ENCODE measurements at places on chromosomes 12 and 14.

- no peak for DNase-seq
Observed at GRCh38 chr12:118237052-118237665, 101.2 kb downstream of the PEBP1 start.

GRCh38 chr12:71896205-71896882 lies 42.3 kb upstream of the TPH2 start:
- no peak for DNase-seq

DNA sequence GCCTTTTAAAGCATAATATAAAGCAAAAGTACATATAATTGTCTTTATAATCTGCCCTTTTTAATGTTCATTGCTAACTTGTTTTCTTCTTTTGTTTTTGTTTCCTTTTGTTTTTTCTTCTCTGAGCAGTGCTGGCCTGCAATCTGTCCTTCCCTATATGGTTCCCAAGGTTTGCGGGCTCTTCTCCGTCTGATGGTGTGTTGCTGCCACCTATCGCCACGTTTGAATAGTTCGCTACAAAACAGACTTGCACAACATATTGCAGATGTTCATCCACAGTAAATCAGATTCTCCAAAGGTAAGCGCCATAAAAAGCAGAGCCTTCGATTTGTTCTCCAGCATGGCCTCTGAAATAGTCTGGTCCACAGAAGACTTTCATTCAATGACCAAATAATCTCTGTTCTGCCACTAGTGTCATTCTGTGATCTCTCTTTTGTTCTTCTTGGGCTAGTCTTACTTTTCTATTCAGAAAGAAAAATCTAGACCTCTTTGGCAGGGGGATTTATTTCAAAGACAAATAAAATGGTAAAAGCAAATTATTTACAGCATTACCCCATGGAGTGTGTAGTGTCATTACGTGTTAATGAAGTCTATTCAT lies 33.5 kb downstream of the C12orf50 start:
- peak; percentile 80 for DNase-seq

DNA sequence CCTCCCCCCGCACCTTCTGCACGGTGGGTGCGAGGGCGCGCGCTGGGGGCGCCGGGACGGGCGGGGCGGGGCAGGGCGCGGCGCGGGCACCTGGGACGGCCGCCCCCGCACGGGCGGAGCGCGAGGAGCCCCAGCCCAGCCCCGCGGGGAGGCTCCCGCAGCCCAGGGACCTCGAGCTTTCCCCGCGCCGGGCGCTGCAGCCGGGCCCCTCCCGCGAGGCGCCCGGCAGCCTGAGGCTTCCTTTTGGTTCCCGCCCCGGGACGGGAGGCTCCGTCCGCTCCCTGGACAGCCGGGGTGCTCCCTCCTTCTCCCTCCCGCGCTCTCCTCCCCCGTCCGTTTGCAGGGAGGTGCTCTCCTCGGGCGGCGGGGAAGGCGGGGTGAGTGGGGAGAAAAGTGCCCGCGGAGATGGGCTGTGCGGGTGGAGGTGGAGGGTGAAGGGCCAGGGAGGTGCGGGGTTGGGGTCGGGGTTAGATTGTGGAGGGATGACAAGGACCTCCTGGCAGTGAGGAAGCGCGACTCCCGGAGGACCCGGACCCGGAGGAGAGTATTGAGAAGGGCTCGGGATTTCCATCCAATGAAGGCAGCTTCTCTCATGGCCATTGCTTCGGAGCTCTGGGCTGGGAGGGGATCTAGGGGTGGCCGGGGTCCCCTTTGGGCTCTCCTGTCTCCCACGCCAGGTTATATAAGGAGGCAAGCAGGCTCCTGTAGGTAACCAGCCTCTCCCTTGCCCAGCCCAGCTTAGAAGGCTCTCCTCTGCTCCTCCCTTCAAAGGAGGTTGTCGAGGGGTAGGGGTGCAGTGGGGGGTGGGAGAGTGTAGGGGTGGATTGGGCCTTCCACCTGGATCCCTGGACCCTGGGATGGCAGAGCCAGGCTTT lies 645 bp downstream of the JDP2 start:
- DNase-seq, result no peak

- DNase-seq, result no peak
Observed at GRCh38 chr14:105019861-105020814, 745 bp downstream of the CDCA4 start.

GRCh38 chr12:132020292-132020691 lies 70.5 kb downstream of the EP400 start:
- DNase-seq, result no peak

GRCh38 chr12:47551426-47551851 lies 154.4 kb downstream of the RPAP3 start:
- DNase-seq, result no peak

GRCh38 chr14:103480595-103480994 lies 42.0 kb downstream of the CKB start:
- DNase-seq, result no peak

- DNase-seq, result no peak
Observed at GRCh38 chr12:89935850-89936249, 227.2 kb upstream of the ATP2B1 start.

DNA sequence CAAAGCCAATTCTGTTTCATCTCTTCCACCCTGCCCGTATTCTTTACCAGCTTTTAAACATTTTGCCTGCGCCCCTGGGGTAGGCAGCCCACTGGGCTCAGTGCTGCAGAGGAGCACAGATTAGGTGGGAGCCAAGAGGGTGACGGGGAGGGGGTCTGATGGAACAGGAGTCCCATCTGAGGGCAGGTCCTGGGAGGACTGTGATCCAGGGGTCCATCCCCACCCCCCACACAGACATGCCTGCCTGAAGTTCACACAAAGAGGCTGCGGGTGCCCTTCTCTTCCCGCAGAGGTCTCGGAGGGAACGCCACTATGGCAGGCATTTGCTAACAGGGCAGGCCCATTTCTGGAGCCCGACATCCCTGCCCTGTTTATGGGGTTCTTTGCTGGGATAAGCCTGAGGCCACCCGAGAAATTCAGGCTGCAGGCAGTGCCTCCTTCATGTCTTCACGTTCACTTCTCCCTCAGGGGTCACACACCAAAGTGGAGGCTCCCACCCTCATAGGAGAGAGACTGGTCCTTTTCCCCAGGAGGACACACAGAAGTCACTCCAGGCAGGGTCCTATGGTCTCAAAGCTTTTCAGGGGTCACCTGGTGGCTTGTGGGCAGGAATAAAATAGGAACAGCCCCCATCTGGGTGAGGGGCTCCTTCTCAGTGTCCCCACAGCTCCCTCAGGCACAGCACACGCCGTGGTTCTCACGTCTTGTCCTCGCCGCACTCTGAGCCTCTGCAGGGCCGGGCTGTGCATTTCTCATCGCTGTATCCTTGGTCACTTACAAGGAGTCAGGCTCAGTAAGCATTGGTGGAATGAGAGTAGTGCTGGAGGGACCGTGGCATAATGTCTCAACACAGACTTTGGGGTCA lies 12.9 kb downstream of the VASH1 start:
- peak; percentile 24 for DNase-seq

GRCh38 chr12:125187780-125188741 lies 122.8 kb downstream of the AACS start:
- peak; percentile 84 for DNase-seq

DNA sequence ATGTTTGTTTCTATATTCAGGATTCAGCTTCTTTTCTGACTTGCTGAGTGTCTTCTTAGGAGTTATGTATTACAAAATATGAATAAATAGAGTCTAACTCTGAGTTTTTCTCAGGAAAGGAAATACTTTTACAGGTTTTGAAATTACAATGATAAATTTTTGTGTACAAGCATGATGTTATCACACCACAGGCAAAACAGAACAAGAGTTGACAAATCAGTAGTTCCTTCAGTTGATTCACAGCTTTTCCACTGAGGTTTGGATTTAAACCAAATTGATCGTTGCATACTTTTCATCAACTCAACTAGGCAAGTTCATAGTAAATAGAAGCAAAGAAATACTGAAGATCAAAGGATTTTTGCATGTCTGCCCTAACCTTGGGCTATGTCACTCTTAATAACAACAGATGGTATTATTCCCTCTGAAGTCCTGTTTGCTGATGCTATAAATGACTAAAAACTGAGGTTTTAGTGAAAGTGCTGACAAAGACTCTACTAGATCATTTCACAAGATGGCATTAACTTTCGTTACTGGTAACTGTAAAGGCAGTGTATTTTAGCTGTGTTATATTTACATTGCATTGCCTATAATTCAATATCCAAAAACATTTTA lies 520.2 kb downstream of the FLRT2 start:
- DNase-seq, result no peak

DNA sequence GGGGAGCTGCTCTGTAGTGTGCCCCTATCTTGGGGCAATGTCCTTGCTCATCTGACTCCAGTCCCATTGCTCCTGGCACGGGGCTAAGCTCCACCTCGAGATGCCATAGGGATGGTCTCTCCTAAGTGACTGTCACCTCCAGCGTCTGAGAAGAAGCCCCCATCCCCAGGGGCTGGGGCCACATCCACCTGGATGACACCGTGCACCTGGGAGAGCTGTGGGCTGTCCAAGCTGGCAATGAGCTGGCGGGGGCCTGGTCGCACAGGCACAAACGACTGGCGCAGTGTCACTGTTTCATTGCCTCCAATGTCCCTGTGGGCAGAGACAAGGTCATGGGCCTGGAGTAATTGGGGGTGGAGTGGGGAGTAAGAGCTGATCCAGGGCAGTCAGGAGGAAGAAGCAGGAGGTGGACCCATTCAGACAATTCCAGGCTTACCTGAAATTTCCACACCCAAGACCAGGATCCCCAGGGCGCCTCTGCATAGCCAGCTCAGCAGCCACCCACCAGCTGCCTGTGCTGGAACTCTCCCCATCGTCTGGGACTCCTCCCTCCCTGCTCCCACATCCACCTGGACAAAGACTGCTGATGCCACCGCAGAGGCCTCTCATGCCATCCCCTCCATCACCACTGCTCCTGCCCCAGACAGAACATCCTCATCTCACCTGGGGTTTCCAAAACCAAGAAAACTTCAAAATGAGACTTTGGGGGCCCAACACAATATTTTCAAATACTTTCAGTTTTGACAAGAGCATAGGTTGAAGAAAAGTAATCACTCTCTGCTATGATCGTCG lies 7.0 kb upstream of the TINF2 start:
- DNase-seq, result no peak

- DNase-seq, result no peak
Observed at GRCh38 chr14:53411125-53411524, 258.0 kb upstream of the DDHD1 start.

DNA sequence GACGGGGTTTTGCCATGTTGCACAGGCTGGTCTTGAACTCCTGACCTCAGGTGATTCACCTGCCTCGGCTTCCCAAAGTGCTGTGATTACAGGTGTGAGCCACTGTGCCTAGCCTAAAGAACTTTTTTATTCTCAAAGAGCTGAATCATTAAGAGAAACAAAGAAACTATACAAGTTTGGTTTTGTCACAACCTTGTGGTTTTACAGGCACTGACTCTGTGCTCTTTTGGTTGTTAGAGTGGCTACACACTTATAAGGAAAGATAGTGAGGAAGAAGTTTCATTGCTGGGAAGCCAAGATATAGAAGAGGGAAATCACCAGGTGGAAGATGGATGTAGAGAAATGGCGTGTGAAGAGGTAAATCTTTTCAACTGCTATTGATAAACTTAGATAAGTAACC lies 10.1 kb upstream of the DNAH10 start:
- no peak for DNase-seq

DNA sequence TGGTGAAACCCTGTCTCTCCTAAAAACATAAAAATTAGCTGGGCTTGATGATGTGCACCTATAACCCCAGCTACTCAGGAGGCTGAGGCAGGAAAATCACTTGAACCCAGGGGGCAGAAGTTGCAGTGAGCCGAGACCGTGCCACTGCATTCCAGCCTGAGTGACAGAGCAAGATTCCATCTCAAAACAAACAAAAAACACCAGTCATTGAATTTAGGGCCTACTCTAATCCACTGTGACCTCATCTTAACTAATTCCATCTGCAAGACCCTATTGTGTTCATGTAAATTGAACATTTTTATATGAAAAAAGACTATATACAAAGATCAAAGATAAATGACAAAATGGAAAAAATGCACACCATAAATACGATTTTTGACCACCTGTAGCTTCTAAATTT lies 17.8 kb downstream of the KCNMB4 start:
- DNase-seq, result no peak

DNA sequence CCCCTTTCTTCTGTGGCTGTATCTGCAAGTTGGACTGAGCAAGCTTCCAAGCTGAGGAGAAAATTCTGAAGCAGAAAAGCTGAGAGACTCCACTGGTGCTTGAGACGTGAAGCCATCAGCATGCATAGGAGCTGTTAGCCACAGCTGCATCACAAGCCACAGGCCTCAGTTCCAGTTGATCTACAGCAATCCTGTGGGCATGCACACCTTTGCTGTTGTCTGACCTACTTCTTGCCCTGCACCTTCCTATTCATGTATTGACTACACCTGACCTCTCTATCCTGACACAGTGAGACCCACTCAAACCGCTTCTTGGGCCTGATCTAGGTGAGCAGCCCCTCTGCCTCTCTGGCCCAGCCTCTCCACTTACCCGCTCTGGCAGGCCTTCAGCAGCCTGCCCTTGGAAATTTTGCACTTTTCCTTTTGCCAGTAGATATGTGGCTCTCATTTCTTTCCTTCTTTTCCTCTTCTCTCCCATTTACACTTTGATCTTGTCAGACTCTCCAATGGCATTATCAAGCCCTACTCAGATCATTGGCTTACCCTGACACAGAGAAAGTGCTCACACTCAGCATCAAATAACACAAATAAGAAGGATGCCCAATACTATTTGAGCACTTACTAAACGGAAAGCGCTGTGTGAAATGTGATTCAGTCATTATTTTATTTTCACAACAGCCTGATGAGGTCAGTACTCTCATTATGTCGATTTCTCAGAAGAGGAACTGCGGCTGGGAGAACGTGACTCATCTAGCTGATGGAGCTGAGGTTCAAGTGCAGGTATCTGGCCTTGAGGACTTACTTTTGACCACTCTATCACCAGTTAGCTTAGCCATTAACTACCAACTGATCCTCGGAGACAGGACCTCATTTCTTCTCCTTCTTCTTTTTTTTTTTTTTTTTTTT lies 21.9 kb upstream of the PTGR2 start:
- DNase-seq, result no peak

DNA sequence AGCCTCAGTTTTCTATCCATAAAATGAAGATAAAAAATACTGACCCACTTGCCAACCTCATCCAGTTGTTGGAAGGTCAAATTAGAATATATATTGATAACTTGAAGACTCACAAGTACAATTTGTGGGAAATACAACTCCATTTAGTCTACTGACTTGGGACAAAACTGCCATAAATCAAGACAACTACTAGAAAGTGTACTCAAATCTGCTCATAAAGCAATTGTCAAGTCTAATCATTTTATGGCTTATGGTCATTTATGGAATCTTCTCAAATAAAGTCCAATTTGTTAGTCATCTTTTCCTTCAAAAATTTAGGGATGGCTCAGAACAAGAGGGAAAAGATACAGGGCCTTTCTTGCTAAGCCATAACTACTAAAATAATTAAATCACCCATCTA lies 7.0 kb downstream of the BTG1 start:
- DNase-seq, result no peak

- DNase-seq, result peak; percentile 55
Observed at GRCh38 chr12:93127582-93128331, 198.7 kb upstream of the EEA1 start.

- peak; percentile 64 for DNase-seq
Observed at GRCh38 chr12:121676190-121676589, 6.7 kb upstream of the MORN3 start.

GRCh38 chr14:97218691-97219430 lies 421.7 kb downstream of the VRK1 start:
- peak; percentile 77 for DNase-seq

Data from H9 (cell line).